Myocyte (in vitro differentiated cells): ENCODE measurements at places on chromosomes 13 and 19. TPM values are rescaled to one million over a fixed set of nuclear protein-coding genes. Genes with fewer than 3 reads are reported as not detected.

DNA sequence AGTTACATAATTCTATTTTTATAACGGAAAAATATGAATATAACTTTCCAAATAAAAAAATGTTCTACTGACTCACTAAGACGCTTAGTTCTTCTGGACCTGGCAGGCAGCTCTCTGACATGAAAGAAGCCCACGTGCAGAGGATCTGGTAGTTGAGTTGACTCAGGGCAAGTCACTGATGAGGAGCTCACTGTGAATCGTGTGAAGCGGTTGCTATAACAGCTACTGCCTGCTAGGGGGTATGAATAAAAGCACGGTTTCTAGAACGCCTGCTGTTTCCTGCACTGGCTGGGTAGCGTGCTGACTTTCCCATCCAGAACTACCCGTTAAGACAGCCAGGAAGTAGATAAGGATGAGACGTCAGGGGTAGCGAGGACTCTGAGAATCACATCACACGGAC lies 54.7 kb upstream of the WASF3 start:
- DNase-seq: peak; percentile 53

DNA sequence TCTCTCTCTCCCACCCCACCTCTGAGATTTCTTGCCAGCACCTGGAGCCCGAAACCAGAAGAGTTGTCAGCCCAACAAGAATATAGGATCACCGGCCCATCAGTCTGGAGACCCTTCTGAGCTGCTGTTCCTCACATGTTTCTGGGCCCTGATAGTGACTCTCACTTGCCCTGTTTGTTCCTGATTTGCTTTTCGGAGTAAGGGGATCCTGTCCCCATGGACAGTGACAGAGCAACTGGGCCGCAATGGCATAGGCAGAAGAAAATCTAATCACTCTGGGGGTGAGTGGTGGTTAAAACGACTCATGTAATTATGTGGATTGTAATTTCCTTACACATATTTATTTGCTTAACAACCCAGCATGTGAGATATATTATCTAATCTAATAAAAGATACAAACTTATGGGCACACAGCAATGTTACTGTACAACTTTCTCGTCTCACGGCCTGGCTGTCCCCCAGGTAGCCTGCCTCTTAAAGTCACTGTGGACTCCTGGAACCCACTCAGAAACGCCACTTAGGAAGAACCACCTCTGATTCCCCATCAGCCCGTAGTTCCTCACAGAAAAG lies 663 bp upstream of the SMAD9 start:
- DNase-seq: no peak

GRCh38 chr13:74258961-74259360 lies 124.8 kb upstream of the KLF12 start:
- DNase-seq: peak; percentile 95

DNA sequence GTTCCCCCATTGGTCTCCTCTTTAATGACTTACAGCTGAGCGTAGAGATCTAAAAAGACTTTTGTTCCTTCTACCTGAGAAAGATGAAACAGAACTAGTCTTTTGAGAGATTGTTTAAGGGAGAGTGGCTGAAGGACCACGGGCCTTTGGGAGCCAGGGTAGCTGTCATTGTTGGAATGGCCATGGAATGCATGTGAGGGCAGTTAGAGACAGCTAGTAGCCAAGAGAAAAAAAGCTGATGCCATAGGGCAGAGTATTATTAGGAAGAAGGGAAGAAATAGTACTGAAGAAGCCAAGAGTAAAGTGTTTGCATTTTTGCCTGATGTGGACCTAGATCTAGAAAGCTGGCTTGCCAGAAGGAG lies 5.6 kb downstream of the ZNF507 start:
- peak; percentile 47 for DNase-seq

- no peak for DNase-seq
Measured at GRCh38 chr13:98766697-98767096, 14.2 kb upstream of the SLC15A1 start.

GRCh38 chr13:83935566-83935965 lies 53.3 kb upstream of the SLITRK1 start:
- no peak for DNase-seq

- DNase-seq: no peak
Measured at GRCh38 chr13:88628882-88629281, 957.7 kb downstream of the SLITRK5 start.

DNA sequence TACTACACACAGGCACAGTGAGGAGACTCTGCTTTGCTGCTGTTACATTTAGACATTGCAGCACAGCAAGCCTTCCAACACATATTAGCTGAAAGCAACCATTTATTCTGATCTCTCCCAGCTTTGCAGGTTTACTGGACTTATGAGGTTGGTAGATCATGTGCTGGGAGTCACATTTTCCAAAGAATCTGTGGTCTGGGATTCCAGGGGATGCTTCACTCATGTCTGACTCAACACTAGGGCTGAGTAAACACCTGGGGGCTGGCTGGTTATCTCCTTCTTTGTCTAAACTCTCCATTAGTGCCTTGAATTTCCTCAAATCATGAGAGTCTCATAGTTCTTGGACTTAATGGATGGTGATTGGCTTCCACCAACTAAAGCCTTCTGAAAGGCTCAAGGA lies 5.4 kb upstream of the LGALS13 start:
- no peak for DNase-seq

GRCh38 chr19:54335979-54336892 lies 2.7 kb downstream of the LILRA4 start:
- no peak for DNase-seq

- DNase-seq: no peak
Measured at GRCh38 chr19:10142701-10143375, 23.1 kb upstream of the EIF3G start.

DNA sequence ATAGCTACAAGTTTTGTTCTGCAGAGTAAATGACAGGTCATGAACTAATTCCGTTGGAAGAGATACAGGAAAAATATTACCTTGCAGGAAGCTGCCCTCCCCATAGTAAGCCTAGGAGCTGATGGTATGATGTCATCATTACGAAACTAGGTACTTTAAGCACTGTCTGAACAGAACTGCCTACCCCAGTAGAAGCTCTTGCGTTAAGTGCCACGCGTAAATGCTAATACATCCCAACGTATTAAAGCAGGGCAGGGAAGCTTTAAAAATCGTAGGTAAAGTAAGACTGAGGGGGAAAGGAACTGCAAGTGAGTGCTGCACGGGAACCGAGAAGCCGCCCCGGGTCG lies 572 bp downstream of the UGGT2 start:
- peak; percentile 31 for DNase-seq

GRCh38 chr19:15234431-15235130 lies 2.3 kb upstream of the EPHX3 start:
- no peak for DNase-seq

DNA sequence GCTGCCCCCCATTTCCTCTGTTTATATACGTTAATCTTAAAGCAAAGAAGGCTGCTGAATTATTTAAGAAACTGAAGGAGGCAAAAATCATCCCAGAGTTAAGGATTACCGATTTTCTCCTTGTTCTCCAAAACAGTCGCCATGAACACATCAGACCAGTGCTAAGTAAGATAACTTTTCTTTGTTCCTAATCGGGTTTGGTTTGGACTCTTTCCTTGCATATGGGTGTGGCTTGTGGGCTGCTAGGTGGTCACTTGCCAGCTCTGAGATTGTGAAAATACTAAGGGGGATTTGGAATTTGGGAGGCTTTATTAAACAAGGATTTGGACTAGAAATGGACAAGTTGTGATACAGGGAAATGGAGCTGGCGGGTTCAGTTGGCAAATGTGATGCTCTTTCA lies 212.1 kb downstream of the OXGR1 start:
- no peak for DNase-seq

Gene TMC4
- 0.86 and 4.2 TPM in 2 replicates for total RNA-seq

Gene SIGLEC12
- not detected in 2 replicates for total RNA-seq

Gene GDF15
- total RNA-seq: 104 and 116 TPM in 2 replicates

Gene ZNF791
- total RNA-seq: 12.5 and 13.6 TPM in 2 replicates

Gene ATXN8OS
- total RNA-seq: not detected in 2 replicates
